ENCODE measurements at places on chromosomes 7 and 10.

- no peak for DNase-seq
Measured at GRCh38 chr10:97607095-97607636, 17.6 kb downstream of the C10orf62 start.

DNA sequence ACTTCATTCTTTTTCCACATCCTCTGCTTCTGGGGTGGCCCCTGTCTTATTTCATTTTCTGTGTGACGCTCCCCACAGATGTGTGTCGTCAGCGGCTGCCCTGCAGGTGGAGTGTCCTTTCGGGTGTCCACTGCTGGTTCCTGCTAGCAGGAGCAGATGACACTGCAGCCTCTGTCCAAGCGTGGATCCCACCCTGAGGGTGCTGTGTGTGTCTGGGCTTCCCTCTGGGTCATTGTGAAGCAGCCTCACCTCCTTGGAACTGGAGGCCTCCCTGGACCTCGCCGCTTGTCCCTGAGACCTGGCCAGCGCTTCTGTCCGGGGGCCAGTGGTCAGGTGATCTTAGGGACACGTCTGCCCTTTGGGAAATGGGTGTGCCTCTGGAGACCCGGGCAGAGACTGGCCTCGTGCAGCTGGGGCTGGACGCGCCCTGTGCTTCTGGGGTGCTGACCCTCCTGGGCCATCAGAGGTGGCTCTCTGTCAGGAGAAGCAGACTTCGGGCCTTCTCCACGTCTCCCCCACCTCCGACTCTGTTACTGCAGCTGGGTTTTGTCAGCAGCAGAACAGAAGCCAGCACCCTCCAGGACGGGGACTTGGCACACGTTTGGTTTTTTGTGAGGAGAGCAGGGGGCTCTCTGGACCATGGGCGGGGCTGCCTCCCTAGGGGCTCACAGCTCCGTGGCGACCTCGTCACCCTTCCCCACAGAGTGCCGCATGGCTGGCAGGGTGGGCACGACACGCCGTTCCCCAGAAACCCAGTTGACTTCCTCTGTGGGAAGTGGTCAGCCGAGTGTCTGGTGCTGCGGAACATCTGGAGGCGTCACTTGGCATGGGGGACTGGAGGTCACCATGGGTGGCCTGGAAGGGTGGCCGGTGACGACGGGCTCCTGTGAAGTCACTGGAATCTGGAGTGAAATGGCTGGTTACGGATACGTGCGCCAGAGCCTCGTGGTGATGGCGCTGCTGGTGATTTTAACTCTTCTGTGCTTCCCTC lies 48.4 kb downstream of the INPP5A start:
- no peak for DNase-seq

- DNase-seq = no peak
Measured at GRCh38 chr10:109062371-109062770, 860.9 kb downstream of the XPNPEP1 start.

DNA sequence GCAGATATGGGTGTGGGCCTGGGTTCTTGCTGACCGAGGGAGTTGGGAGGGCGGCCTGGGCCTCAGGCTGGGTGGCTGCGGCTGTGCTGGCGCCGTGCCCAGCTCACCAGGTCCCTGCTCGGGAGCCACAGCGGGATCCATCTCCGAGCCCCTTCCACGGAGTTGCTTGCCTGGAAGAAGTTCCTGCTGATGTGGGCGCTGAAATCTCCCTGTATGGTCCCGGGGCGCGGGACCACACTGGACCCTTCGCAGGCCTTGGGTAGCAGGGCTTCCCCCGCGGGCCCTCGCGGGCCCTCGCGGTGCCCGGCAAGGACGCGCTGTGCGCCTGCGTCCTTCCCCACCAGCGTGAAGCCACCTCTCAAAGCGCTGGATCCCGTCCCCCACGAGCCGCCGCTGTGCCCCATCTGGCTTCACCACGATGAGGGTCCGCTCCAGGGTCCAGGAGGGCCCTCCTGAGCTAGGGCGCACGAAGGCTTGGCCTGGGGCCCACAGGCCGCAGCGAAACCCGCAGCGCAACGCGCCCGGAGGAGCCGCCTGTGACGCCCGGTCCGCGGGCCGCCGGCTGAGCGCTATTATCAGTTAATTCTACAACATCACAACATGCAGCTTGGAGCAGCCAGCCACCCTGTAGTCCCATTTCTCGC lies 31.5 kb downstream of the RAB19 start:
- no peak for DNase-seq

DNA sequence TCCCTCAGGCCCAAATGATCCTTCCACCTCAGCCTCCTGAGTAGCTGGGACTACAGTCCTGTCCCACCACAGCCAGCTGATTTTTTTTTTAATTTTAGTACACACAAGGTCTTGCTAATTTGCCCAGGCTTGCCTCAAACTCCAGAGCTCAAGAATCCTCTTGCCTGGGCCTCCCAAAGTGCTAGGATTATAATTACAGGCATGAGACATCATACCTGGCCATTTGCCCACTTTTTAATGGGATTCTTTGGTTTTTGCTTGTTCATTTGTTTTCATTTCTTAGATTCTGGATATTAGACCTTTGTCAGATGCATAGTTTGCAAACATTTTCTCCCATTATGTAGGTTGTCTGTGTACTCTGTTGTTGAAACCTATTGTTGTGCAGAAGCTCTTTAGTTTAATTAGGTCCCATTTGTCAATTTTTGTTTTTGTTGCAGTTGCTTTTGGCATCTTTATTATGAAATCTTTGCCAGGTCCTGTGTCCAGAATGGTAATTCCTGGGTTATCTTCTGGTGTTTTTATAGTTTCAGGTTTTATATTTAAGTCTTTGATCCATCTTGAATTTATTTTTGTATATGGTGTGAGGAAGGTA lies 95.2 kb downstream of the GLCCI1 start:
- DNase-seq = no peak

DNA sequence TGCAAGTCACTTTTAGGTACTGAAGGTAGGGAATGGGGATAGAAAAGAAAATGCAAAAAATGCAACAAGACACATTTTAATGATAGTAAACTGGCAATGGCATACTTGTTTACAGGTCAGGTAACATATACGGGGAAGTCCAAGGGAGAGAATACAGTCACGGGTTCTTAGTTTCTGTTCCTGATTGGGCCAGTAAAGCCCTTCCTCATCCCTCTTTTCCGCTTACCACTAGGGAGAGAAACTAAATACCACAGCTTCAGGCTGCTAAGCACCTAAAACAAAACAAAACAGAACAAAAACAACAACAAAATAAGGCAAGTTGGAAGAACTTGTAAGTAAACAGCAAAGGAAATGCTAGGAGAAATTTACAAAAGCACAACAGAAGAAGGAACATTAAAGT lies 65.2 kb upstream of the OGDHL start:
- DNase-seq = no peak

- no peak for DNase-seq
Measured at GRCh38 chr7:70237831-70238575, 639.7 kb downstream of the AUTS2 start.

GRCh38 chr7:38905056-38905759 lies 3.8 kb downstream of the VPS41 start:
- no peak for DNase-seq

- no peak for DNase-seq
Measured at GRCh38 chr7:71498381-71498780, 366.4 kb downstream of the GALNT17 start.

All from naive thymus-derived CD8-positive, alpha-beta T cell (primary cell).